ENCODE measurements at places on chromosomes 1 and 21. TPM values are rescaled to one million over a fixed set of nuclear protein-coding genes. Genes with fewer than 3 reads are reported as not detected.

DNA sequence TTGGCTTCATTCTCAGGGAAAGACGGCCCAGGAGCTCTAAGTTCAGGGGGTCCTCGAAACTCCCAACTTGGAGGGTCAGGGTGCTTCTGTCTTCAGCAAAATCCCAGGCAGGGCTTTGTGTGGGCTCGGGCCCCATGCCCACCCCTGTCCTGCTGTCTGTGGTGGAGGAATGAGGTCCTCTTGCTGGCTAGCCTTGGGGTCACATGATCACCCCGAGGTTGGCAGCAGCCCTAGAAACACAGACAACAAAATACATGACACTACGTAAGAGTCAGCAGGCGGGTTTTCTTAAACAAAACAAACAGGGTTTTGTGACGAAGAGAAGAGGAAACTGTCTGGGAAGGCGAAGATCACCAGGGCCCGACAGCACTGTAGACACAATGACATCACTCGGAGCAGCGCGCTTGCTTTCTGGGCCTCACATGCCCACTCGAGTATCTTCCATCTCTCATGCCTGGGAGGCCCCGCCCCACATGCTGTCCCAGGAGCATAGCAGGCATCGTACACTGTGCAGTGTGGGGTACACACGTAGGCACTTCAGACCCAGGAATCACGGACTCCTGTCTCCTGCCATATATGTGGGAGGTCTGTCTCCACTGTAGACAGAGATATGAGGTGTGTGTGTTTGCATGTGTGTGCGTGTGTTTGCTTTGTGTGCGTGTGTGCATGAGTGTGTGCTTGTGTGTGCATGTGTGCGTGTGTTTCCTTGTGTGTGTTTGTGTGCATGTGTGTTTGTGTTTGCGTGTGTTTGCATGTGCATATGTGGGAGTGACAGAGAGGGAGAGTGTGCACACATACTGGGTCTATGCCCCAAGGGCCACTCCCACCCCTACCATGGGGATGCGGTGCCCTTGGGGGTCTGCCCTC is 94.7 kb downstream of the SIK1 start:
- no peak for DNase-seq

Gene RLF
- total RNA-seq, result 12.0 TPM

Gene CFAP141
- total RNA-seq, result not detected

Gene CLEC20A
- not detected for total RNA-seq

Data from GM12878 (cell line).